Head of caudate nucleus (tissue), 42 donors: ENCODE measurements at places on chromosomes 1 and 21.
A peak's percentile ranks its signal among the peaks of the same experiment; 100 is the strongest.

GRCh38 chr1:9181990-9182783 lies 52.4 kb upstream of the H6PD start:
- DNase-seq = peak; percentile 49

DNA sequence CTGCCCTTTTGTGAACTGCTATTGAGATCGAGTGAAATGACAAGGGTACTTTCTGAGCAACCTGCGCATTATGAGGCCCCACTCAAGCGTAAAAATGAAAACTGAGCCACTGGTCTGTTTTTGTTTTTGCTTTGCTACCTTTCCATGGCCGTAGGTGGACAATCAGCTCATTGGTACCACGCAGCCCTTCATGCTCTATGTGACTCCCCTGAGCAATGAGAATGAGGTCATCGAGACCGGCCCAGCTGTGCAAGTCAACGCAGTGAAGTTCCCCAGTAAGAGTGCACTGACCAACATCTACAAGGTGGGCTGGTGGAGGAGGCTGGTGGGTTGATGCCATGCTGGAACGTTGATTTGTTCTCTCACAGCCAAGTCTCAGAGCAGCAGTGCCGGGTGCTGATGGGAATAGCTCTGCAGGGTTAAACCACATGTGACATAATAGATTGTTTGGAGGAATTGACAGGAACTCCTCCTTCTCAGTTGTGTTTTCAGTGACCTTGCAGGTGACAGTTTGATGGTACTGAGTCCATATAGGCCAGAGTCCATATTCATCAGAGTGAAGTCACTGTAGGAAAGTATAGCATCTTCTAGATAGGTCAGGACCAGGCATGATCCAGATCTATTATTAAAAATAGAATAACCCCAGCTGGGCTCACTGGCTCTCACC lies 170.3 kb downstream of the VPS13D start:
- DNase-seq = no peak

DNA sequence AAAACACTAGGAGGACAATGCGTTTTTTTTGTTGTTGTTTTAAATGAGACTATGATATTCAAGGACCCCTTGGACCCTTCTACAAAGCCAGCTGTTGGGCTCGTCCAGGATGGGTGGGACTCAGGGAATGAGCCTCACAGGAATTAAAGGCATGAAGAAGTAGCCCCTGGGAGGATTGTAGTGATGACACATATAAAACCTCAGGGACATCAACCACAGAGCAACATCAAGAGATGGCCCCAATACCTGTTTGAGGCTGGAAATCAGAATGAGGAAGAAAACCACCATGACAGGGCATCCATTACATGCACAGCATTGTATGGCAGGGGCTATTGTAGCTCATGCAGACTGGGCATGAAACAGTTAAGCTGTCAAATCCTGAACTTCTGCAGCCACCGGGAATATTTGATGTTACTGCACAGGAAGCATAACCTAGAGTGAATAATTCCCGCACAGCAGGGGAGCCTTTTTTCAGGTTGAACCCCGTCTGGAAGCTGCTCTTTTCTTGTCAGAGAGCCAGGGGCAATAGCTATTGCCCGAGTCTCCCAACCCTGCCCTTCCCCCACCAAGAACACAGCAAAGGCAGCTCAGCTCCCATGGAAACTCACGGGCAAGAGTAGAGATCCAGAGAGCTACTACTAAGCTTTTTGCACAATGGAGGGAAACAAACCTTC lies 140.2 kb upstream of the FGGY start:
- peak; percentile 28 for DNase-seq

- no peak for DNase-seq
Measured at GRCh38 chr1:13832536-13832935, 132.5 kb downstream of the PRDM2 start.

DNA sequence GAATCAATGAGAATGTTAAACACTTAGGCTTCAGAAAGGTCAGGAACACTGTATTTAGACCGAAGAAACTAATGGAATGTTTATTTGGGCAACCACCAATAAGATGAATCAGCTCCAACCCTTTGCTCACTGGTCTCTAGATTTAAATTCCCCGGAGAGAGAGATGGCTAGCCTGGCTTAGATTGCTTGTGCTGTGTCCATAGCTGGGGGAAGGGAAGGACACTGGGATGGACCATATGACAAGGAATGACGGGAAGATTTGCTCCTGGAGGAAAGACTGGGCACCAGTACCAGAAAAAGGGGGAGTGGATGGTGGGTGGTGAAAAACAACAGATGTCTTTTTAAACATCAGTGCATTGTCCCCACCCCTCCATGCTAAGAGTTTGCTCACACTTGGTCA lies 426.6 kb downstream of the DUSP10 start:
- no peak for DNase-seq

- DNase-seq = no peak
Measured at GRCh38 chr1:15833842-15834405, 13.6 kb upstream of the SPEN start.

- no peak for DNase-seq
Measured at GRCh38 chr1:51305371-51305823, 25.0 kb downstream of the TTC39A start.

- no peak for DNase-seq
Measured at GRCh38 chr21:25887646-25888306, 153.0 kb downstream of the GABPA start.

DNA sequence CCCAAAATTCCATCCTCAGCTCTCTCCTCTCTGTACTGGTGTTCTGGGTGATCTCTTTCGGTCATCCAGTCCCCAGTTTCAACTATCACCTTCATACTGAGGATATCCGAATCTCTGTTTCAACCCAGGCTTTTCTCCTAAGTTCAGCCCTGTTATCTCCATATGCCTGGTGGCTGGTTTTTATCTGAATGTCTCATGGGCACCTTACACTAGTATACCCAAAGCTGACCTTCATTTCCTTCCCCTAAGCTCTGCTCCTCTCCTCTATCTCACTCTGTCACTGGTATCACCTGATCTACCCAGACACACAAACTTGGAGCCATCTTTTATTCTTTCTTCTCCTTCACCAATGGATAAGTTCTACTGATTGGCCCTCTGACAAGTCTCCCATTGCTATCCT lies 53.0 kb downstream of the LRRC71 start:
- DNase-seq = no peak

GRCh38 chr1:24410750-24411149 lies 2.8 kb downstream of the STPG1 start:
- no peak for DNase-seq

DNA sequence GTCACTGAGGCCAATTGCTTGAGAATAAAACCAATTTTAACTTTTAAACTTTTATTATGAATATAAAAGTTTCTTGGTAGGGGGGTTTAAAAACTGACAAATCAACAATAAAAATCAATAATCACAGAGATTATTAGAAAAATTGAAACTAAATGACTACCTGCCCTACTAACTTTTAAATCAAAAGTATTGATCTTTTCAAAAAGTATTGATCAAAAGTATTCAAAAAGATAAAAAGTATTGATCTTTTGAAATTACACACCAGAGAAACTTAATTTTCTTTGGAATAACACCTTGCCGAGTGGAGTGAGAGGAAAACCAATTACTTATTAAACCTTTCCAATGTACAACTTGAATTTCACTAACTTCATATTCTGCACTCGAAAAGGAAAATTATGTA lies 2.2 kb downstream of the SLC30A1 start:
- no peak for DNase-seq

DNA sequence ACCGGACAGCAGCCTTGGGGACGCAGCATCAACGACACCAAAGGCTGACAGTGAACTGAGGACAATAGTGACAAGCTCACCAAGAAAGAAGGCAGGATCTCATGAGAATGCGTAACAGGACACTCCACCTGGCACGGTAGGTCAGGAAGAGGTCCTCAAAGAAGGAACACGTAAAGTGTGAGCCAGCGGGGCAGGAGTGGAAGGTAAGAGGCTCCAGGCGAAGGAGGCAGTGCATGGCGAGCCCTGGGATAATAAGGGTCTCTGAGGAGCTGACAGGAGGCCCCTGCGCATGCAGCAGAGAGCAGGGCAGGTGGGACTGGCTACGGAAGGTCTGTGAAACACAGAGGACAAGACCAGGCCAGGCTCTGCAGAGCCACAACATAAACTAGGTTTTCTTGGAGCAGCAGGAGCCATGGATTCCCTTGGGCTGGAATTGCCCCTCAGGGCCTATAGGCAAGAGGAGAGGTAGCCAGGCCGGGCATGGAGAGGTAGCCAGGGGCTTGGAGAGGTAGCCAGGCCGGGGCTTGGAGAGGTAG lies 8.2 kb downstream of the LSS start:
- no peak for DNase-seq

GRCh38 chr1:58702261-58703141 lies 2.6 kb upstream of the MYSM1 start:
- DNase-seq = peak; percentile 34

DNA sequence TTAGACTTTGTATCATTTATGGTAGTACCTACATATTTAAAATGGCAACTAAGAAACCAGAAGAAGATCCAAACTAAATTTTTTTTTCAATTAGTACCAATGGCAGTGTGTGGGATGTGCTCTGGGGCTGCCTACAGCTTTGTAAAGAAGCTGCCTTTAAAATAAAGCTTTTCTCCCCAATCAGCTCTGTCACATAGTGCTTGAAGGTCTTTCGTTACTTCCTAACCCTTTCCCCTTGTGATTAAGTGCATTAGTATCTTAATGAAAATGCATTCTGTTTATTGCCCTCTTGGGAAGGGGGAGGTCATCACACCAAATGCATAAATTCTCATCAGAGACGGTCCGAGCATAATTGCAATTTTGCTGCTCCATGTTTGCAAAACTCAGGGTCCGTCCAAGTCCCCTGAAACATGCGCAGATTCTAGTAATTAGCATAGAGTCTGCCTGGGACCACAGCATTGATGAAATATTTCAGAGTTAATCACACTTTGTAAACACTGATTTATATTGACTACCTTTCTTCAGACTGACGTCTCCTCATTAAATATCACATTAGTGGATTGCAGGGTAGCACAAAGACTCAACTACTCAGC lies 71.3 kb downstream of the ESRRG start:
- DNase-seq = no peak

- no peak for DNase-seq
Measured at GRCh38 chr1:224828691-224829090, 100.8 kb upstream of the DNAH14 start.

GRCh38 chr1:57208741-57209302 lies 215.0 kb downstream of the DAB1 start:
- no peak for DNase-seq

DNA sequence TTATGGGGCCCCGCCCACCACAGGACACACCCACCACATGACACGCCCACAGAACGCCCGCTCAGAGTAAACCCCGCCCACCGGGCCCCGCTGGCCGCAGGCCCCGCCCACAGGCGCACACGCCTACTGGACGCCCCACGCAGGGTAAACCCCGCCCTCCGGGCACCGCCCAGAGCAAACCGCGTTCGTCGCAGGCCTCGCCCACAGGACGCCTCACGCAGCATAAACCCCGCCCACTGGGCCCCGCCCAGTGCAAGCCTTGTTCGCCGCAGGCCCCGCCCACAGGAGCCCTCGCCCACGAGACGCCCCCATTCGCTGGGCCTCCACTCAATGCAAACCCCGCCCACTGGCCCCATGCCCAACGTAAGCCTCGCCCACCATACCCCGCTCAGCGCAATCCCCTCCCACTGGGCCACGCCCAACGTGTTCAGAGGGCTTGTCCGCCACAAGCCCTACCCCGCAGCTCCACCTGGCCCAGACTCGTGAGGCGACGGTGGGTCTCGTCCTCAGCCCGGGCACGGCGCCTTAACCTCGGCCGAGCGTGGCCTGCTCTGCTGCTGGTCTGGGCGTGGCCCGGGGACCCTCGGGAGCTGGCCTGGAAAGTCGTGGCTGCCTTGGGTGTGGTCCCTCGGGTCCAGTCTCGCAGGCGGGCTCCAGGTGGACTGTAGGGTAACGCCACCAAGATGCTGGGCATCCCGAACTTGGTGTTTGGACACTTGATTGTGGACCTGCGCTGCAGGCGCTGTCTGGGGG lies 401 bp upstream of the TMEM52 start:
- DNase-seq = peak; percentile 93

GRCh38 chr1:202291961-202292712 lies 49.6 kb downstream of the UBE2T start:
- no peak for DNase-seq

DNA sequence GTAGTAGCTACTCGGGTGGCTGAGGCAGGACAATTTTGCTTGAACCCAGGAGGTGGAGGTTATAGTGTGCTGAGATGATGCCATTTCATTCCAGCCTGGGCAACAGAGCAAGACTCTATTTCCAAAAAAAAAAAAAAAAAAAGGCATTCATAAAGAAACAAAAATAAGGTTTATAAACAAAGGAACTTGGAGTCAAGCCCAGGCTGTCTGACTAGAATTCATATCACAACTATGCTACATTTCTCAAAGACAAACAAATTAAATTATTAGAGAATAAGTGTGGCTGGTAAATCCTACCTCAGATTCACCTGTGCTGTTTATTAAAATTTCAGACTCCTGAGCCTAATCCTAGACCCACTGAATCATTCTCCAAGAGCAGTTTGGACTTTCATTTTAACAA lies 4.2 kb downstream of the GCLM start:
- DNase-seq = no peak

DNA sequence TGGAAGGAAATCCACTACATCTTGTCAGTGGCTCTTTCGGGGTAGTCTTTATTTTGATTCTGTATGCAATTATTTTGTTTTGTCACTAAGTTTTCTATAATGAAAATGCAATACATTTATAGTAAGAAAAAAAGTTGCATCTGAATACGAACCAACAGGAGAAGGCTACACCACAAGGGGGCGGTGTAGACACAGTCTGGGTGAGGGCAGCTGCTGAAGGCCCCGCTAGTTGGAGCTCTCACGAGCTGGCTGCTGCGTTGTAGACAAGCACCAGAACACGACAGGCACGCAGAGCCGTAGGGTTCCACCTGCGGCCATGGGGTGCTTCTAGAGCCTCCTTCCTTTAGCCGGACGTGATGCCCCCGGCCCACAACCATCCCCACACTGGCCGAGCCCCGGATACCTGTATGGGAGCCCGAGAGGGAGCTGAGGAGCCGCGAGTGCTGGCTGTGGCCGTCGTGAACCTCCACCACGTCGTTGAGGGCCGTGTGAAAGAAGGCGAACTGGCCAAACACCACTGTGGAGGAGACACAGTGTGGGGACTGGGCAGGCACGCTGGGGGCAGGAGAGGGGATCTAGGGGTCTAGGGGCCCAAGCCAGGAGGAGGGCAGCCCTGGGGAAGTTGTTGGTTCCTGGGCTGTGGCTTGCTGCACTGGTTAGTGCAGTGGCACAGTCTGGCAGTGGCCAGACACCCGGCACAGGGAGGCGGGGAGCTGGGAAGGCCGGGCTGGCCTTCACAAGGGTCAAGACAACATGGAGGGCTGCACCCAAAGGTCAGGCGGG lies 160.8 kb downstream of the ZSCAN20 start:
- DNase-seq = peak; percentile 98

DNA sequence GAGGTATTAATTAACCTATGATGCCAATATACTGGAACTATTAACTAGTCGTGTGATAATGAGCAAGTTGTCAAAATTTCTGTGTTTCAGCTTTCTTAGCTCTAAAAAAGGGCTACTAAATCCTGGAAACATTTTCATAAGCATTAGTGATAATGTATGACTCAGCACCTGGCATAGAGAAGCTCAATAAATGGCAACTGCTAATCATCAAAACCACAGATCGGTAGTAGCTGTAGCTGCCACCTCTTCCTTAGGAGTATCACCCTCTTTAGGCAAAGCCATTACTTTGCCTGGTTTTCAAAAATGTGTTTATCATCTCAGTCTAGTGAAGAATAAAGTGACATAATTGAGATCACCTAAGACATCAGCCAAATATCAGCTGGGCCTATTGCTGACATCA lies 75.5 kb downstream of the TPR start:
- no peak for DNase-seq
